NCI-H2227 treated with DMSO at 0.1 percent for 48 hours (cell line): ENCODE measurements at places on chromosomes 4 and X.

DNA sequence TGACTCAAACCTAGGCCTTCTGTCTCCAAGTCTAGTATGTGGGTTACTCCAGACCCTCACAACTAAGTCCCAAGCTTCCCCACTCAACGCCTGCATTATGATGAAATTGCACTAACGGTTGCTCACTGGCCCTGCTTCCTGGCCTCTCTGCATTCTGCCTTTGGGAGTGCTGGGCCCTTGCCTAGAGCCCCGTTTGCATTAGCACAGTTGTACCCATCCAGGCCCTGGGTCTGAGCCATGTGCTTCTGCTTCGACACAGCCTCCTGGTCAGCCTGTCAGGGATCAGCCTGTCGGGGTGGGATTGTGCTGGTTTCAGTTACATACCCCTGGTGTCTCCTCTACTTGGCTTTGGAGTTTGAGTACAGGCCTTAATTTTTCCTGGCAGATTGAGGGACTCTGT lies 58.4 kb downstream of the DCUN1D4 start:
- DNase-seq: no peak

GRCh38 chr4:2273657-2274319 lies 11.9 kb upstream of the MXD4 start:
- no peak for DNase-seq

DNA sequence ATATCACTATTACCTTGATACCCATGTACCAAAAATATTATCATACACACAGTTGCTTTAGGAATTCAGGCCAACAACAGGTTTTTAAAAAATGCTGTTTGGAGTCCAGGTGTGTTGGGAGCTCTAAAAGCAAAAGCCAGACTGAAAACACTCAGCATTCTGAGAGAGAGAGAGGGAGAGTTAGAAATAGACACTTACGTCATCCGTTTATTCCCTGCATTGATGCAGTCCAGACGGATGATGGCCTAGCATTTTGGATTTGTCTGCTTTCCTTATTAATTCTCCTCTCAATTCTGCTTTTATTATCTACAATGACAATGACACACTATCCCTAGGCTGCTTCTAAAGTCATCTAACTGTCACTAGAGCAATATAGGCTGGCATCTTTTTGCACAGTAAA lies 358.3 kb upstream of the BOD1L1 start:
- no peak for DNase-seq

GRCh38 chrX:46168254-46168653 lies 377.0 kb downstream of the ZNF674 start:
- DNase-seq: no peak

DNA sequence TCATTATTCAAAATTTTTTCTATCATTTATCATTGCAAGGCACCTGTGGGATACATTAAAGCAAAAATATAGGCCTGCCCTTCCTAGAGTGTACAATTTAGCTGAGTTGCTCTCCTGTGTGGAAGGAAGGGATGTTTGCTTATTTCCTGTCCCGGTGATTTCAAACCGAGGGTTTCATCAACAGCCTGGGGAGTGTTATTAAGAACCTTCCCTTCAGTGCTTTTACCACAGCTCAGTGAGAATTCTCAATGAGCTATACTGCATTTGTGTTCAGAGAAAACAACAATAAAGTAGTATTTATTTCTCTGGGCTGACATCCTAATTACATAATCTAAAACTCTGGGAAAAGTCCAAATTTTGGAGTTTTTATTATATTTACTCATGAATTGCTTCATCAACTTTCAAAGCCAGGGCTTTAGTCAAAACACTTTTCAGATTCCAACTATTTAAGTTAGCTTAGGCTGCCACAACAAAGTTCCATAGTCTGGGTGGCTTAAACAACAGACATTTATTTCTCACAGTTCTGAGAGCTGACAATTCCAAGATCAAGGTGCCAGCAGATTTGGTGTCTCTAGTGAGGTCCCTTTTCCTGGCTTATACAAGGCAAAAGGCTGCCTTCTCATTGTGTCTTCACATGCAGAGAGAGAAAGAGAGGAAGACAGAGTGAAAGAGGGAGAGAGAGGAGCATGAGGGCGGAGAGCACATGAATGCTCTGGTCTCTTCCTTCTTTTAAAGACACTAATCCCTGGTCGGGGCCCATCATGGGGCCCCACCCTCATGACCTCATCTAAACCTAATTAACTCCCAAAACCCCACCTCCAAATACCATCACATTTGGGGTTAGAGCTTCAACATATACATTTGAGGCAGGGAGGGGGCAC lies 62.6 kb downstream of the MMRN1 start:
- no peak for DNase-seq

DNA sequence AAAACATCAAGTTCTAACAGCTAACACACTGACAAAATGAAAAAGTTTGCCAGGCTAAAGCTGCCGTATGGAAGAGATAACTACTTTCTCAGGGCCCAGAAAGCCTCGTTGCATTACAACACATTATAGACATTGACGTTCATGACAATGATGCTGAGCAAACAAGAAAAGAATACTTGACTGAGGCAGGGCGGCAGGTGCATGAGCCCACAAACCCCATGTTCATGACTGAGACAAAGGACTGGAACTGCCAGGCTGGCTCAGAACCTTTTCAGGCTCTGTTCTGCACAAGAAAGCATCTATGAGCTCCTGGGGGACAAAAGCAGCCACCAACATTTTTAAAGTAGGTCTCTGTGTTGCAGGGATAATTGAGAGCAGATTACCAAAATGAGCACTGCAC lies 13.6 kb downstream of the TLR6 start:
- no peak for DNase-seq

DNA sequence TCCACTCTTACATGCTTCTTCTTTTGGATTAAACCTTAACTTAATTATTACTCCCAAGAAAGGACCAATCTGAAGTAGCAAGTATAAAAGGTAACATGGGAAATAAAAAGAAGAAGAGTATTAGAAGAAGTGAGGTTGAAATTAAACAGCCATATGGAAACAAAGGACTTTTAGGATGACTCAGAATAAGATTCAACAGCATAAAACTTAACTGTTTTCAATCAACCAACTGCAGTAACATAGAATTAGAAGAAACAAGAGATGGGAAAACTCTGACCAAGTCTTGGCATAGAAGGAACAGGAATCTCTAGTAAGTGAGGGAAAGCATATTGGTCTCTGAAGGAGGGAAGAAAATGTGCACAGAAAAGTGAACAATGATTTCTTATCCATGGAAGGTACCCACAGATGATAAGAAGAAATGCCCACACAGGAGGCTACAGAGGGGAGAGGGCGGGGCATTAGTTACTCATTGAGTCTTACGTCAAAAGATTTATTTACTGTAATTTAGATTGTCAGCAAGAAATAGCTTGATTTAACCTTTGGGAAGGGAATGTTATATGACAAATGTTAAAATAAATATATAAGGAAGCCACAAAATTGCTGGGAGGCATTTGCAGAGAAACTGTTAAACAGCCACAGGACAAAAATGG lies 177.3 kb downstream of the BANK1 start:
- no peak for DNase-seq

- no peak for DNase-seq
Observed at GRCh38 chr4:84878546-84878945, 87.9 kb downstream of the WDFY3 start.
